ENCODE measurements at places on chromosomes 2 and 18.

GRCh38 chr18:48462510-48462909 lies 53.3 kb upstream of the ZBTB7C start:
- DNase-seq, result no peak

DNA sequence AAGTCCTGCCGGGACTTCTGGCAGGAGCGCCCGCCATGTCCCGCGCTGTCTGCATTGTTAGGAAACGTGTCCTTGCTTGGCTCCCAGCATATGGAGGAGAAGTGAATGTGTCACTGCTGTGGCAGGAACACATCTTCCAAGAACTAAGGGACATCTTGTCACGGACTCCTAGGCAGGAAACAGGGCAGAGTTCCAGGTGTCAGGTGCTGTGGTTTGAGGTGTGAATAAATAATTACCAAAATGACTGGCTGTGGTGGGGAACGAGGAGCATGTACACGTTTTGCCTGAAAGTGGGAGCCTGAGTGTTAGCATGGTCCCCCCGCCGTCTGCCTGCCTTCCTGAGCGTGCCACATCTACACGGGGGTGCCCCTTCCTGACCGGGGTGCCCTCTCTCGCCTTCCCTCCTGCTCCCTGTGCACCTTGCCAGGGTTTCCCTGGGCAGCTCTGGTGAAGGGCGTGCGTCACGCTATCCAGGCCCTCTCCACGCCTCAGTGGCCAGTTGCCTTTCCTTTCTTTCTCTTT lies 237.5 kb downstream of the LDLRAD4 start:
- DNase-seq, result peak; percentile 42

DNA sequence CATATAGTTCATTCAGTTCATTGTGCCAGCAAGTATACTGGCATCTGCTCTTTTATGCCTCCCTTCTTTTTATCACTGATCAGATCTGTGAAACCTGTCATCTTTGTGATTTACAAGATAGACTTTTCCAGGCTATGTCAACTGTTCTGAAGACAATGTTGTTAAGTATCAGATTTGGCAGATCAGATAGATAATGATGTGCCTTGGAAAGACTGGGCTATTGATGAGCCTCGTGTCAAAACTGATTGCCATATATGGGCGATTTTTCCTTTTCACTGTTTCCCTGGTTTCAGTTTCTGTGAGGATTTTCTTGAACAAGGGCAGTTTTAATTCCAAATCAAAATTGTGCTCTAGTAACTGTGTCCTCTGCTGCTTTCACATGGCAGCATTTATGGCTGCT lies 26.6 kb downstream of the INSIG2 start:
- DNase-seq, result no peak

DNA sequence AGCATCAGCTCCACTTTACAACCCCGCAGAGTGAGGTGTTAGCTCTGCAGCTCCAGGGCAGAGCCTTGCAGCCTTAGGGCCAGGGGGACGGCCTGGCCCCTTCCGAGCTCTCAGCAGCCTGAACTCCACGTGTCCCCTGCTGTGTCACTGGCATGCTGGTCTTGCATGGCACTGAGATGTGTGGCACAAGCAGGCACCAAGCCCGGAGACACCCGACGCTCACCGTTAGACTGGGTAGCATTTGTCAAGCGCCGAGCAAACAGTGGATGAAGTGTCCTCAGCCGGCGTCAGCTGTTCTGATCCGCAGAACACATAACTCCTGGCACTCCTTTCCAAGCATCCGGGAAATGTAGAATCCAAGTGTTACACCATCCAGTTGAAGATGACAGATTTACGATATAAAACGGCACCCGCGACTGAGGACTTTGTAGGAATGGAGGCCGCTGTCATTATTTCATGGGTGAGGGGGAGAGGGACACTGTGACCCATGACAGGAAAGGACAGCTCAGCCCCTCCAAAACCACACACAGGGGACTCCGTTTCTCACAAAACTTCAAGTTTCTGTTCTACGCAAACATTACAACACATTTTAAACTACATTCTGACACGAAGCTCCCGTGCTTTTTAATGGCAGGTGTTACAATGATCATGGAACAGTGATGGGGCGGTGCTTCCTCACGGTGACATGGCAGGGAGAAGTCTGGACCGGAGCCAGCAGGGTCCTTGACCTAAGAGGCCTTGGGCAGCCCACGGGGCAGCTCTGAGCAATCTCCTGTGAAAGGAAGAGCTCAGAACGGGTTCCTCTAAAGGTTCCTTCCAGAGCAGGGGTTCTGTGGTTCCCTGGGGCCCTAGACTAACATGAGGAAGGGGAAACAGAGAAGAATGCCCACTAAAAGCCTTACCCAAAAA lies 89.4 kb downstream of the HDAC4 start:
- no peak for DNase-seq

DNA sequence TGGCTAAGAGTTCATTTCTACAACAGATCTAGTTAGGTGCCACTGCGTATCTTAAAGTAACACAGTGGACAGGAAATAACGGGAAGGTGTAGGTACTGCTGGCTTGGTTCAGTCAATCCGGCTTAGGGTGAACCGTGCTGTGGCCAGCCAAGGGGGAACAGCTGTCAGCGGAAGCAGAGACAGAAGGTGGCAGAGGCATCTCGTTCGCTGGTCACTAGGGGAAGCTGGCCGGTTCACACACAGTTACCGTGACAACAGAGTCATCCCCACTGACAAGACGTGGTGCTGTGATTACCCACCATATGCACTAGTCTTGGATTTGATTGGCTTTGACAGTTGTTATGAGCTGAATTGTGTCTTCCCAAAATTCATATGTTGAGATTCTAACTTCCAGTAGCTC lies 58.8 kb upstream of the HDAC4 start:
- no peak for DNase-seq

- no peak for DNase-seq
Observed at GRCh38 chr2:65053199-65053598, 3.0 kb upstream of the CEP68 start.

GRCh38 chr2:109436610-109437225 lies 177.0 kb downstream of the SEPTIN10 start:
- DNase-seq, result no peak

DNA sequence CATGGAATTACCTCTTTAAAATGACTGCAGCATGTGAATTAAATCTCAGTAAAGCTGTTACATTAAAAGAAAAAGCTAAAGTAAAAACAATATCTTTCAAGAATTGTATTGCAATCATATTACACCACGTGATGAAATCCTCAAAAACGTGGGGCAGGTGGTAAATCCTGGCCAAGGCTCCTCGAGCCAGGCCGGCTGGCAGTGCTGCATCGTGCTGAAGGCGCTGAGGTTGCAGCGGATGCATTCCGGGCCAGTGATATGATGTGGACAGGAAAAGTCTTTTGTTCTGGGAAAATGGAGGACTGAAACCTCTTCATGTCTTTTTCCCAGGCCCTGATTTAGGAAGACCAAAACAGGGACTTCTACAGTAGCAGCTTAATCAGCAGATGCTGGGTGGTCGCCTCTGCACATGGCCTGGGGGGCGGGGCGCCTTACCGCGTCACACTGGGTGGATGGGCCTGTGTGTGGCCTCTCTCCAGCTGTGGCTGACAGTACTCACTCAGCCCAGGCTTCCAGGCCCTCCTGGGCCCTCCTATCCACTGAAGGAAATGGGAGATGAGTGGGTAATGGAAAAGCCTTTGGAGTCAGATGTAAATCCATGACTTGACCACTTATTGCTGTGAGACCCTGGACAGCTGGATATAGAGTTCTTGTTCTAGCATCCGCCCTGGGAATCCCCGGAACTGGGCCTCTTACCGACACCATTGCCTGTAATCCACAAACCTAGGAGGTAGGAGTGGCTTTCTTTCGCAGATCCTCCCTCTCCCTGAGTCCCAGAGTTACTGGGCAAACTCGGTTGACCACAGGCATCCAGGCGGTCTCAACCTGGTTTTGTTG lies 45.1 kb downstream of the PROC start:
- no peak for DNase-seq

DNA sequence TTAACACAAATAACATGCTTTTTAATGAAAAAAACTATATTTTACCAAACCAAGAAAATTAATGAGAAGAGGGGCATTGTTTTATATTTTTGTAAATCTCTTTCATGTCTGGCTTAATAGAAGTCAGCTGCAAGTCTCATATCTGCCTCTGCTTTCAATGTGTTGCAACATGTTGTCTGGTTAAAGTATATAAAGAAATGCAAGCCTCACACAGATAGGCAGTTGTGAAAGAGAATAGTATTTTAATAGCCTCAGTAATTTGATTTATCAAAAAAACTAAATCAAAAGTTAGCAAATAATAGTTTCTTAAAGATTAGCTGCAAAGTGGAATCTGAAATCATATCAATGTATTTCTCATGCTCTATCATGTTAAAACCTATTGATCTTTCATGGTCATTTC lies 52.9 kb upstream of the NCOA1 start:
- no peak for DNase-seq

DNA sequence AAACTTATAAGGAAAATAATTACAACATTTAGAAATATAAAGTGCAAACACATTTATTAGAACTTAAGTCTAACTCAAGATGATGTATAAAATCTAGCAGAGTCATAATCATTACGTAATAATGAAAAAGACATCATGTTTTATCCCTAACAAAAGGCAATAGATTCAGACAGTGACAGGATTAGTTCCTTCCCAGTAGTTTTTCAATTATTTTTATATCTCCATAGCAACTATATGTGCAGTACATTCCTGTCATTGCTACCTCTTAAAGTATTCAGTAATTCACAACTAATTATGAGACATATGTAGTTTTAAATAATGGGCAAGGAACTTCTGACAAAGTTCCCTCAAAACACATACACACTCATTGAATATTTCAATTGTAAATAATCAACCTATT lies 687.9 kb downstream of the CCDC85A start:
- DNase-seq, result no peak

DNA sequence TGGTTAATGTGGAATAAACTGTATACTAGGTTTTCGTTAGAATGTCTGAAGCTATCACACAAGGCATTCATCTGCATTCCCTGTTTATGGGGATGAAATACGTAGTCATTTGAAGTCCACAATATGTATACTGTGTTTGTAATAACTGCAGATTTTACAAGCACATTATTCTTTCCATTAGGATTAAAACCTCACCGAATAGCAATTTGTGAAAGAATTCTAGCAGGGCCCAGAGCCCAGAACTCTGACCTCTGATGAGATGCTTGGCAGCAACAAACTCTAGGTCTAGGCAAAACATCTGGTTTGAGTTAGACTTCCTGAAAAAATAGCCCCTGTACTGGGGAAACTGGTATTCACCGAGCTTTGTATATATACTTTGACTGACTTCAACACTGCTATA lies 158.2 kb downstream of the SRBD1 start:
- no peak for DNase-seq

- no peak for DNase-seq
Observed at GRCh38 chr18:9742524-9743131, 34.5 kb downstream of the RAB31 start.

DNA sequence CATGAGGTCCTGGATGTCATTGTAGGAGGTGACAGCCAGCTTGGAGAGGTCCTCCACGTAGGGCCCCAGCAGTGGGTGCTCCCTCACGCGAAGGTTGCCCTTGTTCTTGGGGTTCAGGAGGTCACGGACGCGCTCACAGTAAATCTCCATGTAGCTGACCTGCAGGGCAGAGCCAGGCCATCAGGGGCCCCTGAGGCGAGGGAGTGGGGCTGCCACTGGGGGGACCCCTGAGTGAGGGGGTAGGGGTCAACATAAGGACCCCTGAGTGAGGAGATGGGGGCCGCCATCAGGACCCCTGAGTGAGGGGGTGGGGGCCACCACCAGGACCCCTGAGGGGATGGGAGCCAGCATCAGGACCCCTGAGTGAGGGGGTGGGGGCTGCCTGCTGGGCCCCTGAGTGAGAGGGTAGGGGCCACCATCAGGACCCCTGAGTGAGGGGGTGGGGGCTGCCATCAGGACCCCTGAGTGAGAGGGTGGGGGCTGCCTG lies 33.6 kb downstream of the KIF1A start:
- DNase-seq, result no peak

DNA sequence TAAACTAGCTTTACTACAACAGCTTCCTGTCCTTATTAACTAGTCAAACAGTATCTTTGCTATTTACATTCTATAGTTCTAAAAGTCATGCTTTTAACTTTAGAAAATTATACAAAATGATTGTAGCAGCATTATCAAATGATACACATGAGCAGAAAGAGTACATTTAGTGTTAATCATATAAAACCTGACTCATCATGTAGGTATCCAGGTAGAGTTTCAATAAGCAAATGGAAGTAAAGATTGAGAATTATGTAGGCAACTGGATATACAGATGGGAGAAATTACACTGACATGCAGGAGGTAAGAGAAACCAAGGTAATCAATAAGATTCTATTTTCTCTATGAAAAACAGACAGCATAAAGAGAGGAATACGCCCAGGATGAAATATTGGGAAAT lies 33.8 kb downstream of the TRIP12 start:
- no peak for DNase-seq

- peak; percentile 73 for DNase-seq
Observed at GRCh38 chr2:25294573-25295462, 46.9 kb downstream of the DNMT3A start.

GRCh38 chr18:40917056-40917455 lies 1038.0 kb upstream of the PIK3C3 start:
- no peak for DNase-seq

DNA sequence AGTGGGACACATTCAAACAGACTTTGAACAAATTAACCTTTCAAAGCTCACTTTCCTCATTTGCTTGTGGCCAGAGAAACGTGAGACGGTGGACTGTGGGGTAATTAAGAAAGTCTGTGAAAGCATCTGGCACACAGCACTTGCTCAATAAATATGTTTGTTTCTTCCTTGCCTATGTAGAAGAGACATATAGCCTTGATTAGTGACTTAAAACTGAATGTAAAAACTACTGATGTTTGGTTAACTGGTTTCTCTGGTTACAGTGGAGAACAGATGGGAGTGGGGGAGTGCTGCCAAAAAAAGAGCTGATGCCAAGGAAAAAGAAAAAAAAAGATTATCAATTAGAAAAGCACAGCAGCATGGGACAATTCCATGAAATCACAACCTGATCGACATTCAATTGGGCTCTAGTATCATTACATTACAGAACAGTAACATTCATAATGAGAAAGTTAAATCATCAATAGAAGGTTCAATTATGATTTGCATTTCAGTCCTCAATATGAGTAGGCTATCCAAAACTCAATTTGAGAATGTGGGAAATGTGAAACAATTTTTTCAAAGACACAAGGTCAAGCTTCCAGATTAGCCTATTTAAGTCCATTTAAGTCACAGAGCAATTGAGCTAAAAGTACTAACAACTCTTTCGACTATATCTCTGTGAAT lies 14.7 kb downstream of the CUL3 start:
- no peak for DNase-seq

DNA sequence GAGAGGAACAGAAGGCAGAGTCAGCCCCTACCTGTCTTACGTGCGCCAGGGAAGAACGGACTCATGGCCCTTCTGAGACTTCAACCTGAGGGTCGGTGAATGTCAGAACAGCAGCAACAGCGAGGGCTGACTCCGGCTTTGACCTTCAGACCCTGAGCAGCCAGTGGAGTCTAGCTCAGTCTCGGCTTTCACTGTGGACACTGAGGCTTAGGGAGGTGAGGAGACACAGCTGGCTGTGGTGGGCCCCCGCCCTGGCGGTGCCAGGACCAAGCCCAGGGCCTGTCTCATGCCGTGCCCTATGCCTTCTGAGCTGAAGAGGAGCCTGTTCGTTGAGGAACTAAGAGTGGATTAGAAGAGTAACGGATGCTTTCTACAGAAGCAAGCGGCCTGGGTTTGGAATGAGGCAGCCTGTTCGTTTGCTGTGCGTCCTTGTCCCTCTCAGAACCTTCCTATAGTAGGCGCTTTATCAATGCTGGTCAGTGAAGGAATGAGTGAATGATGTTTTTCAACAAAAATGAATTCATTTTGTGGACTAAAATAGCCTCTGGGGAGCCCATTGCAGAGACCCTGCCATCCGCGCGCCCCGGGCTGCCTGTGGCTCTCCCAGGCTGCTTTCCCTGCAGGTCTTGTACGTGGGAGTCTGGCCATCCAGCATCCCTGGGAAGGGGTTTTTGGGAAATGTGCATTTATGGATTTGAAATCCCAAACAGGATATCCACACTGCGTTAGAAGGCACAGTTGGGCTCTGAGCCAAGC lies 38.9 kb downstream of the ASB1 start:
- DNase-seq, result no peak
